ENCODE measurements at places on chromosomes 2 and 18.
A peak's percentile ranks its signal among the peaks of the same experiment; 100 is the strongest.

DNA sequence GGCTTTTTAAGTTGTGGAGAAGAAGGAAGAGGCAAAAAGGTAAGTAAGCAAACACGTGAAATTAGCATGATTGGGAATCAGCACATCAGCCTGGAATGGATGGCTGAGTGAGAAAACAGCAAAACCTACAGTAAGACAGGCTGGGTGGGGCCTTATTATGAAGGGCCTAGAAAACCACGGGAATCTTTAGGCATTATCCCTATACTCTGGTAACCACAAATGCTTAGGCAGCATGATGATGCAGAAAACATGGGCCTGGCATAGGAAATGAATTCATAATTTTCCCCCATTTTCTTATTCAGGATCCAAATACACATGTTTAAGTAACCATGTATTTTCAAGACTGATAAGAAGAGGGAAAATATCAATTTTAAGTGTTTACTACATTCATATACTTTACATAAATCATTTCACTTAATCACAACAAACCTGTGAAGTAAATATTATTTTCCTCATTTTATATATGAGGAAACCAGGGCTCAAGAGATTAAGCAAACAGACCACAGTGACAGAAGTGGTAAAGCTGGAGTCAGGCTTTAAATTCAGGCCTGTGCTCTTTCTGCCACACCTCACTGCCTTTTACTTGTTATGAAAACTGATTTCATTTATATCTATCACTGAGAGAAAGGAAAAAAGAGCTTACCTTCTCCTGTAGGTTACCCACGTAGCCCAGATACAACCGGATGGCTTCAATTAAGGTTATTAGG is 4.0 kb downstream of the TMEM17 start:
- peak; percentile 87 for DNase-seq

- DNase-seq, result no peak
Measured at GRCh38 chr2:203105996-203106395, 91.3 kb downstream of the NBEAL1 start.

DNA sequence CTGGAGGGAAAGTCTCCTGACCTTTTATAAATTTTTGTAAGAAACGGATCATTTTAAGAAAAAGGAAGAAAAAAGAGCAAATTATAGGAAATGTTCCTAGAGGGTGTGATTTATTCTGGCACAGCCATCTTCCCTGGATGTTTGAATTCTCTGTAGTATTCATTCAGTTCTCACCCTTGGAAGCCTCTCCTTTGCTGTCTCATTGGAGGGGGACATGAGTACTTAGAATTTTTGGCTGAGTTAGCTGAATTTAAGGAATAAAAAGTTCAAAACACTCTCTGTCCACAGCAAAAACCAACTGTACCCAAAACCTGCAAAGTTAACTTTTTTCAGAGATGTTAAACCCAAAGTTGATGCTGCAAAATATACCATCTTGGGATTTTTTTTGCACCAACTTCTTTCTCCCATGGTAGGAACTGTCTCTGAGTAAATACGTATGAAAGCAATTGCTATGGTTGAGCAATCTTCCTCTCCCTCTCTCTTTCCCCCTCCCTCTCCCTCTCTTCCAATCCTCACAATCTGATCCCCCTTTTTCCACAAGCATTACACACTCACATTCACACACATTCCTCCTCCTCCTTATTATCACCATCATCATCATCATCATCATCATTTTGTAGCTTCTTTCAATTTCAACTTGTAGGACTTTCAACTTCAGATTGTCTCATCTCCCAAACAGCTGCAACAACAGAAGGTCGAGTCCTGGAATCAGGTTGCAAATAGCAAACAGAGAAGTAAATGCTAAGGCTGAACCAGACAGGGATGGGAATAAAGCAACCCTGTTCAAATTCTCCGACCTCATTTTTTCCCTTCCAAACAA is 183.7 kb downstream of the GFPT1 start:
- DNase-seq, result no peak

DNA sequence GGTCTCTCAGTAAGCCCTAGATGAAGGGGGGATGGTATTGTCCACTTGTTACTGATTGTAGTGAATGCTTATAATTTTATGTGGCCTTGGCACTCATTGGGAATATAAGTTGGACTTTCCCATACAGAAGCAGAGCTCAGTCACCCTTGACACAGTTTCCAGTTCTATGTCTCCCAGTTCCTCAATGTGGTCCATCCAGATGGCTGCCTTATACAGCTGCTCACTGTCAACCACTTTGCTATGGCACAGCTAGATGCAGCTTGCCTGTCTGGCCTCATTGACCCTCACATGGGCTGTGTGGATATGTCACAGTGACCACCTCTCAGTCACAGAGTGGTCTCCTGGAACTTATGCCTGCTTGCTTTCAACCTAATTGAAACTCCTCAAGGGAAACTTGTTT is 21.7 kb downstream of the SLC39A6 start:
- DNase-seq, result no peak

DNA sequence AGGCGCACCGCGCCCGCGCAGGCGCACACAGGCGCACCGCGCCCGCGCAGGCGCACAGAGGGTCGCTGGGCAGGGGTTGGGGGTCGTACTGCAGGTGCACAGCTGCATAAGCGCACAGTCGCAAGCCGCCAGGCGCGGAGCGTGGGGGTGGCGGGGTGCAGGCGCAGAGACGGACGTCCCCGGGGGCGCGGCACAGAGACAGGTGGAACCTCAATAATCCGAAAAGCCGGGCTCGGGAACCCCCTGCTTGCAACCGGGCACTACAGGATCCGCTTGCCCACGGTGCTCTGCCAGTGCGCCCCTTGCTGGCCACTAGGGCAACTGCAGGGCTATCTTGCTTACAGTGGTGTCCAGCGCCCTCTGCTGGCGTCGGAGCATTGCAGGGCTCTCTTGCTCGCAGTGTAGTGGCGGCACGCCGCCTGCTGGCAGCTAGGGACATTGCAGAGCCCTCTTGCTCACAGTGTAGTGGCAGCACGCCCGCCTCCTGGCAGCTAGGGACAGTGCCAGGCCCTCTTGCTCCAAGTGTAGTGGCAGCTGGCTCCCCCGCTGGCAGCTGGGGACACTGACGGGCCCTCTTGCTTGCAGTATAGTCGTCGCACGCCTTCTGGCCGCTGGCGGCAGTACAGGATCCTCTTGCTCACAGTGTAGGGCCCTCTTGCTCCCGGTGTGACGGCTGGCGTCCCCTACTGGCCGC is 34.9 kb downstream of the FAM110C start:
- peak; percentile 8 for DNase-seq

DNA sequence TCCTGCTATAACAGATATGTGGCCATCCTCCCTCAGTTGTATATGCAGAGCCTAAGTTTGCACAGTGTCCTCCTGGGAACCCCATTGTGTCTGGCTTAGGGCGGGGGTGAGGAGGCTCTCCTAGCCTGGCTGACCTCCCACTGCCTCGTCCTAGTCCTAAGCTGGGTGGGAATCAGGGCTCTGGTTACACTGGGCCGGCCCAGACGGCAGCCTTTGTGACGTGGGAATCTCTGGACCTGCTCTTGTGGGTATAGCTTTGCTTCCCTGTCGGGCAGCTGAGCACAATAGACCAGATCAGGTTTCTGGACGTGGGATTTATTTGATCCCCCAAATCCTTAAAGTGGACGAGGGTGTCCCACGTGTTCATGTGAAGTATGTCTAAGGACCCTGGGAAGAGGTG is 2.9 kb downstream of the ACKR3 start:
- no peak for DNase-seq

DNA sequence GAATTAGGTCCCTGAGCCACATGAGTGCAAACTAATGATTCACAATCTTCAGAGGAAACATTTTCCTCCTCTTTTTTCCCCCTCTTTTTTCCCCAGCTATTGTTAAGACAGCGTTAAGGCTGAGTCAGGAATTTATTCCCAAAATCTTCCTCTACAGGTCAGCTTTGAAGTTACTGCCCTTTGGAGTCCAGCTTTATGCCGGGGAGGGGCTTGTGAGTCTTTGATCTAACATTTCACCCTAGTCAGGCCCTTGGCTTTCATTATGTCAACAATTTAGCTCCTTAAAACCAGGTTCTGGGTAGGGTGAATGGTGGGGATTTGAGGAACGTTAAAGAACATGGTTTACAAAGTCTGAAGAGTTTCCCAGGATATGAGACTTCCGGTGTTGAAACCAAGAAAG is 91.0 kb upstream of the LYPD1 start:
- DNase-seq, result no peak

GRCh38 chr18:77015169-77015568 is 117.4 kb downstream of the MBP start:
- no peak for DNase-seq

All from fibroblast of skin of scalp (primary cell).